T-helper 17 cell (primary cell): ENCODE measurements at places on chromosomes 13 and 19.

DNA sequence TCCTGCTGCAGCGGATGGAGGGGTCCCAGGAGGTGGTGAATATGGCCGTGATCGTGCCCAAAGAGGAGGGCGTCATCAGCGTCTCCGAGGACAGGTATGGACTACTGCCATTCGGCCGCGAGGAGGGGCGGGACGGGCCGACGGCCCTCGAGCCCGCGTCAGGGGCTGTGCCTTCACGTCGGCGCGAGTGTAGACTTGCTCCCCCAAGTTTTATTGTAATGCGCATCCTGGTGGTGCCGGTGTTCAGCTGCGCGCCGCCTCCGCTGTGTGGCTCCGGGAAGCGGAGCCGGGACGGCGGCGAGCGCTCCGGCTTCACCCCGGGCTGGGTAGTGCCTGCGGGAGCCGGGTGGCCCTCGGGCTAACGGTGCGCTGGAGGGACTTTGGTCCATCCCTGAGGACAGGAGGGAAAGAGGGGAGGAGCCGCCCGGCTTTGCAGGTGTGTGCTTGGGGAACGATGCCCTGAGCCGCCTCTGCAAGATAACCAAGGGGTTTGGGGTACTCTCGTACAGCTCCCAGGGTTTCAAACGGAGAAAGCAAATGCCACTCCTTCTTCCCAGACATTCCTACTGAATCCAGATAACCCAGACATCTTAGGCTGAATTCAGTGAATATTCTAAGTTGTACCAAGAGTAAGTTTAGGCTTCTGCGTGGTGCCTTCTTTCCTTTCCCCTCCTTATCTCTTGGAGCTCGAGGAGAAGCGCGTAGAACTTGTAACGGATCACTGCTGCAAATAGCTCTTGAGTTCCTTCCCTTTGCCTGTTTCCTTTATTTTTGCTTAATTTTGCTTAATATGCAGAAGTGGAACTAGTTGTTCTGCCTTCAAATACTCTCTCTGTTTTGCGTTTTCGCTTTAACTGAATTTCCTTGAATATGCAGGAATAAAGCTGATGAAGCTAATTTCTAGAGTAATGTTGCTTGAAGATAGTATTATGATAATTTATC lies 740 bp downstream of the WDFY2 start:
- DNase-seq = peak; percentile 60

DNA sequence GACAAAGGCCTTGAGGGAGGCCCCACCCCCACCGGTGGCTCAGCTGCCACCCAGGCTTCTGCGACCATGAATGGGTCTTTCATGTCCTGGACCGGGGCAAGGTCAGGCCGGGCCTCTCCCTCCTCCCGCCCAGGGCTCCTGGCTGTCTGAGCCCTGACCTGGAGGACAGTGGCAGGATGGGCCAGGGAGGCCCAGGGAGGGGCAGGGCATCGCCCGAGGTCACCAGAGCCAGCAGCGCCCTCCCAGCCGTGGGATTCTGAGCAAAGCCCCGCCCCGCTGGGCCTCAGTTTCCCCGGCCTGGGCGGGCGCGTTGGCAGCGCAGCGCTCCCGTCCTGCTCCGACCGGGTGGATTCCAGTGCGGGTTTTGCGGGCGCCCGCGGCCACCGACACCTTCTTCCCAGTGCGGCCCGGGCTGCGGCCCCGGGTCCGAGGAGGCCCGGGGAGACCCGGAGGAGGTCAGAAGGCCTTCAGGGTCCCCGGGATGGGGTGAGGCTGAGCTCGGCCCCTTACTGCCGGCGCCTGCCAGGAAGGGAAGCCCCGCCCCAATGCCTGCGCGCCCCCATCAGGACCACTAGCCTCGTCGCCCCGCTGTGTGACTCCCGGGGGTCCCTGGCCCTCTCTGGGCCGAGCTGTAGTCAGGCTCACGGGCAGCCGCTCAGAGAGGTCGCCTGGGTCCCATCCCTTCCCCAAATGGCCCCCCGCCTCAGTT lies 24.6 kb upstream of the SEMA6B start:
- no peak for DNase-seq

- no peak for DNase-seq
Observed at GRCh38 chr13:94322925-94323763, 156.3 kb downstream of the DCT start.

DNA sequence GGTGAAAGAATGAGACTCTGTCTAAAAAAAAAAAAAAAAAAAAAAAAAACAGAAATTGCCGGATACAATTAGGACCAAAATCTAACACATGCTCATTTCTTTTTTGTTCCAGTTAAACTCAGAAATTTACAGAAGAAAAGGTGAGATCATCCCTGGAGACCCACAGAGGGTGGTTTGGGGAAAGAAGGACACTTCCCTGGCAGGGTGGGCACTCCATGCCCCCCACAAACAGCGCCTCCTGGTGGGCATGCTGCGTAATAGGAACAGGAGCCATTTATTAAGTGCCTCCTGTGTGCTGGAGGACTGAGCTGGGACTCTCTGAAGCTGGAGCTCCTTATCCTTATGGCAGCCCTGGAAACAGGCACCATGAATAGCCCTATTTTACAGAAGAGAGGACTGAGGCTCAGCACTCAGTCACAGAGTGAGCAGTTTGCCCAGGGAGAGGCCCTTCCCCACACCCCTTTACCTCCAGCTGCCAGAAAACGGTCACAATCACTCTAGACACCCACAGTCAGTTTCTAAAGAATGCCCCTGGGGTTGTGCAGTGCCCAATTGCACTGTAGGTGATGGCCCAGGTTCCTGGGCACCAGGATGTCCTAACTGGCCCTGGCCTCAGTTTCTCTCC lies 10.1 kb downstream of the C19orf38 start:
- DNase-seq = no peak

- no peak for DNase-seq
Observed at GRCh38 chr13:58300224-58300623, 668.7 kb downstream of the PCDH17 start.

GRCh38 chr19:18931316-18932162 lies 9.5 kb downstream of the HOMER3 start:
- DNase-seq = no peak

- no peak for DNase-seq
Observed at GRCh38 chr19:11534948-11535347, 3.7 kb upstream of the CNN1 start.

DNA sequence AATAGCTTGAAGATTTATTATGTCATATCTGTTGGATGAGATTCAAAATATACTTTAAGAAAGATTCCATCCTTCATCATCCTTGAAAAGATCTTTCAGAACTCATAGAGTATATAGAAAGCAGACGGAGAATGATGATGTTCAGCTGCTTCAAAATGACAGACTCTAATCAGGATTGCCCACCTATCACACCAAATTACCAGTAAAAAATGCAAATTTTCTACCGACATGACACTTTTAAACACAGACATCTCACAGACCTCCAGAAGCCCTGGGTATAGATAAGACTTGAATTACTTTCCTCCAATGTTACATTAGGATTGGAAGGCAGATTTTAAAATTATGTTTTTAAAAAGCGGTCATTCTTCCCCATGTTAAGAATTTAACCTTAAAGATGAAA lies 235.5 kb downstream of the GPC6 start:
- no peak for DNase-seq

- DNase-seq = peak; percentile 68
Observed at GRCh38 chr19:18419195-18419698, at the start of gene SSBP4. Gene SSBP4 (plus strand): TSS chr19:18419398. CDS start chr19:18419649, 251 bp downstream.

GRCh38 chr19:46451352-46451751 lies 20.0 kb downstream of the PNMA8A start:
- no peak for DNase-seq

- no peak for DNase-seq
Observed at GRCh38 chr13:36126491-36126890, 4.7 kb downstream of the DCLK1 start.

- DNase-seq = no peak
Observed at GRCh38 chr13:78323040-78323439, 280.3 kb downstream of the POU4F1 start.

DNA sequence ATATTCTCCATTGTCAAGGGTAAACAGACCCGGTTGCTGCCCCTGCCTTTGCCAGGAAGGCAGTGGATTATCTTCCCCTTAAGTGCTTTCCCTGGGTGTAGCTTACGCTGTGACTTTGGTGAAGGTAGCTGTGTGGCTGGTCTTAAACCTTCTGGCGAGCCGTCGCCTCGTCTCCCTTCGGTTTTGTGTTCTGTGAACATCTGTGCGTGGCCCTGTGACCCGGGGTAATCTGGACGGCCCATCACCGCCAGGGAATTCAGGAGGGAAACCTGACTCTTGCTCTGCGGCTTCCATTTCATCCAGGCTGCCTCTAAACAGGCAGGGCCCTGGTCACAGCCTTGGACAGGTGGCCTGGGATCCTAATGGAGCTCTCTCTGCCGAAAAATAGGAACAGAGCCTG lies 78.7 kb downstream of the SHISA2 start:
- DNase-seq = no peak

GRCh38 chr13:24631922-24632321 lies 48.3 kb upstream of the ATP12A start:
- DNase-seq = no peak

DNA sequence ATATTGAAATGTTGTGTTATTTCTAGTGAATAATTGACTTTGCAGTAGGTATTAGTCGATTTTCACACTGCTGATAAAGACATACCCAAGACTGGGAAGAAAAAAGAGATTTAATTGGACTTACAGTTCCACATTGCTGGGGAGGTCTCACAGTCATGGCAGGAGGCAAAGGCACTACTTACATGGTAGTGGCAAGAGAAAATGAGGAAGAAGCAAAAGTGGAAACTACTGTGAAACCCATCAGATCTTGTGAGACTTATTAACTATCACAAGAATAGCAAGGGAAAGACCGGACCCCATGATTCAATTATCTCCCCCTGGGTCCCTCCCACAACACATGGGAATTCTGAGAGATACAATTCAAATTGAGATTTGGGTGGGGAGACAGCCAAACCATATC lies 9.9 kb upstream of the C5AR2 start:
- no peak for DNase-seq

DNA sequence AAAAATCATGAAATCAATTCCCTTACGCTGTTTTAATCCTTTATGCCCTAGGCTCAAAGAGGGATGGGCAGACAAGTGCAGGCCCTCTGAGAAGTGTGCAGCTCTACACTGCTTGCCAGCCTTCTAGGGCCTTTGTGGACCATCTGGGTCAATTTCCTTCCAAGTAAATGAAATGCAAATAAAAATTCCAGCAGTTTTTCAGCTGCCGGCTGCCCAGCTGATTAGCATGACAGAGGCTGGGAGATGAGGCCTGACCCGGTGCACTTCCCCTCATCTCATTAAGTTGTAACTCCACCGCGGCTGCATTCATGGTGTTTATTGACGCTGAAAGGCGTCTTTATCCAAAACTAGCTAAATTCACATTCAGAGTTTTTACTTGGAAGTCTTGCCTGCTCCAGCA lies 47.5 kb upstream of the GSX1 start:
- DNase-seq = no peak

- no peak for DNase-seq
Observed at GRCh38 chr13:95874286-95874685, 178.9 kb downstream of the UGGT2 start.

GRCh38 chr19:13906521-13906904 lies 512 bp downstream of the CC2D1A start:
- DNase-seq = peak; percentile 14

GRCh38 chr19:6258812-6259311 lies 20.9 kb downstream of the MLLT1 start:
- DNase-seq = no peak

- no peak for DNase-seq
Observed at GRCh38 chr13:107351305-107351704, 783.4 kb upstream of the ARGLU1 start.

DNA sequence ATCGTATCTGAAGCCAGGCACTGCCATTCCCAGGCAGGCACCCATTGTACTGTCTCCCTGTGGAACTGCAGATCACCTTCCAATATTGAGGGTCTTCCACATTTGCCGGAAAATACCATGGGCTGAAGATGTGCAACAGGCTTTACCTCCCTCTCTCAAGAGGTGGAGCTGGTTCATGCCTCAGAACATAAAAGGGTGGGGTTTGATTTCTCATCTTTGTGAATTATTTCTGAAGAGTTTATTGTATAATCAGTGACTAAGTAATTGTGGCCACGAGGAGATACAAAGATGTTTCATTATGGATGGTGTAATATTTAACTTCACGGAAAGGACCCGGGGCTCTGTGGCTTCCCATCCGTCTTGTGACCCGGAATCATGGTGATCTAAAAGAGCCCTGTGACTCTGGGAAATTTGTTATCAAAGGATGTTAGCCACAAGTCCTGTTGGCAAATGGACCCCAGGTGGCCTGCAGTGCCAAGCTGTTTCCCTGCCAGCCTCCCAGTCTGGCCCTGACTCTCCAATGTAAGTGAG lies 230.5 kb downstream of the LACC1 start:
- DNase-seq = no peak
